Lung (tissue), 17 donors: ENCODE measurements at places on chromosomes 3 and 15. TPM values are rescaled to one million over a fixed set of nuclear protein-coding genes. Genes with fewer than 3 reads are reported as not detected.

- H3K27ac ChIP-seq = peak overlapping the region; percentile 43
- H3K36me3 ChIP-seq = peaks cover 52% of the 10 kb centered on the region
- H3K4me1 ChIP-seq = peaks cover 38% of the 10 kb centered on the region
- no peaks in the 10 kb centered on the region for H3K27me3 ChIP-seq
Observed at GRCh38 chr15:85688711-85689110, 106.0 kb downstream of the KLHL25 start.

DNA sequence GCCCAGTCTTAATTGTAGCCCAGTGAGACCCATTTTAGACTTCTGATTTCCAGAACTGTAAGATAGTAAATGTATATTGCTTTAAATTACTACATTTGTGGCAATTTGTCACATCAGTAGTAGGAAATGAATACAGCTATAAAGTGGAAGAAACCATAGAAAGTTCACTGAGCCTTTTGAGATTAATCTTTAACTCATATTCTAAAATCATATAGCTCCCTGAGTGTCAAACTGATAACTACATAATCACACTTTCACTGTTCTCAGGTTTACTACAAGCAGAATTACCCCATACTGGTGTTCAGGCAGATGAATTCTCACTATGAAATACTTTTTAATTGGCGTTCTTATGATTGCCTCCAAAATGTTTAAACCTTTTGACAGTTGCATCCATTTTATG is 42.8 kb downstream of the CNTN4 start:
- no peaks in the 10 kb centered on the region for H3K36me3 ChIP-seq
- no peaks in the 10 kb centered on the region for H3K27me3 ChIP-seq
- H3K4me3 ChIP-seq = no peak overlapping the region
- DNase-seq = no peak

Gene PARP9
- 57.0 TPM for polyA plus RNA-seq

DNA sequence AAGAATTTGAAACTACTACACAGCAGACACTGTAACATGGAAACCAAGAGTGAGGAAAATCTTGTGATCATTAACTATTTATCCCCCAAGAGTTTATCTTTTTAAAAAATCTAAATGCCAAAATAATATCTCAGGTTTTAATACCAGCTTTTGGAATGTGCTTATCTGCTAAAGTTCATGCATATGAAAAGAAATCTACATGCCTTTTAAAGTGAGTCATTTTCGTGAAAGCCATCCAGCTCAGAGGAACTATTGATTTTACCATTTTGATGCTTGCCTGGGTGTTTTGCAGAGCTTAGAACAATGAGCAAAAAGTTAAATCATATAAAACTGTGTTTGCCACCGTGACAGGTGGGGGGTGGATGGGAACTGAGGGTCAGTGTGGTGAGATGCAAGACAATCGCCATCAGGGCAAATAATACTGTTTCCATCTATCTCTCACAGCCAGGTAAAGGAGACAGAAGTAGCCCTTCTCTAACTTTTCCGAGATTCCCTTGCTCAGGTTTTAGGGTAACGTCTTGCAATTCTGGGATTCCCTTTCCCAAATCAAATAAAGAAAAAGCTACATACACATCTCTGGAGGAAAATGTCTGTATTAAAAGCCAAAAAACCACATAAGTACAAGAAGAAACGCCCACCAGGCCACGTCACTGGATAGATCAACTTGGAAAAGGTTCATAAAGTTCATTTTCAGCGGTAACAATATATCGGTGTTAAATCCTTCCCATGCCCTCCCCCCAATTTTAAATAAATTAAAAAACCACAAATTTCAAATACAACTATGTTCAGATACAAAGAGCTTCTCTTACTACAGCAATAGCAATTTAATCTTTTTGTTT is 2.0 kb downstream of the TMEM158 start:
- H3K27me3 ChIP-seq = peaks cover 6% of the 10 kb centered on the region
- no peak for DNase-seq
- H3K4me3 ChIP-seq = no peak overlapping the region
- no peaks in the 10 kb centered on the region for H3K4me1 ChIP-seq
- H3K27ac ChIP-seq = no peak overlapping the region
- no peaks in the 10 kb centered on the region for H3K36me3 ChIP-seq

DNA sequence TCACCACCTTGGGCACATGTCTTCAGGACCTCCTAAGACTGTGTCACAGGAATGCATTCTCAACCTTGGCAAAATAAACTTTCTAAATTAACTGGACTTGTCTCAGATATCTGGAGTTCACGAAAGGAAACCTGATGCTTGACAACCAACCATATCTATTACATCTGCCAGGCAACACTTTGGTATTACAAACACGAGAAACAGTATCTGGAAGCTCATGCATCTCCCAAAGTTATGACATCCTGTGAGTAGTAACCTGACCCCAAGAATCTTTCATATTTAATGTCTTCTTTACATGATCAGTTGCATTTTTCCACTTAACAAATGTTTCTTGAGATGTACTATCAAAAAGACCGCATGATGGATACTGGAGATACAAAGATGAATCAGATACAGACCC is 465.3 kb upstream of the AGTR1 start:
- no peak overlapping the region for H3K27ac ChIP-seq
- no peak overlapping the region for H3K4me3 ChIP-seq
- no peak for DNase-seq
- H3K4me1 ChIP-seq = peaks cover 18% of the 10 kb centered on the region
- no peaks in the 10 kb centered on the region for H3K27me3 ChIP-seq

GRCh38 chr3:33032938-33033337 is 64.0 kb downstream of the GLB1 start:
- H3K36me3 ChIP-seq = peaks cover 18% of the 10 kb centered on the region
- DNase-seq = no peak
- H3K27me3 ChIP-seq = no peaks in the 10 kb centered on the region

Gene ALDH1L1
- 2.3 TPM for polyA plus RNA-seq

DNA sequence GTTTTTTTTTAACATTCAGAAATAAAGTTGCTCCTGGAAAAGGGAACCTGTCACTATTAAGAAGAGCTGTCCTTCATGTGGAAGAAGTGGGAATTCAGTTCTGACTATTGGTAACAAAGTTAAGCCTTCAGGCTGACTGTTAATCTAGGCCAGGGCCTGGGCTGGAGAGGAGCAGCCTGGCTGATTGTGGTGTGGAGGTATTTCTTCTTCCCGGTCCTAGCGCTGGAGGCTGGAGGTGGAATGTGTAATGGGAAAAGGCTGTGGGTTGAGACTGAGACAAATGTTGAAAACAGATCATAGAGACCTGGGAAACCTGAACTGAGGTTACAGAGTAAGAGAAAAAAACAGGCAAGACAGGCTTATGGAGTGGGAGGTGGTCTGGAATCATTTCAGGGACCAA is 23.8 kb upstream of the SH3BP5 start:
- no peak overlapping the region for H3K27ac ChIP-seq
- DNase-seq = no peak
- no peaks in the 10 kb centered on the region for H3K4me1 ChIP-seq
- H3K4me3 ChIP-seq = no peak overlapping the region
- no peaks in the 10 kb centered on the region for H3K36me3 ChIP-seq
- no peaks in the 10 kb centered on the region for H3K27me3 ChIP-seq

DNA sequence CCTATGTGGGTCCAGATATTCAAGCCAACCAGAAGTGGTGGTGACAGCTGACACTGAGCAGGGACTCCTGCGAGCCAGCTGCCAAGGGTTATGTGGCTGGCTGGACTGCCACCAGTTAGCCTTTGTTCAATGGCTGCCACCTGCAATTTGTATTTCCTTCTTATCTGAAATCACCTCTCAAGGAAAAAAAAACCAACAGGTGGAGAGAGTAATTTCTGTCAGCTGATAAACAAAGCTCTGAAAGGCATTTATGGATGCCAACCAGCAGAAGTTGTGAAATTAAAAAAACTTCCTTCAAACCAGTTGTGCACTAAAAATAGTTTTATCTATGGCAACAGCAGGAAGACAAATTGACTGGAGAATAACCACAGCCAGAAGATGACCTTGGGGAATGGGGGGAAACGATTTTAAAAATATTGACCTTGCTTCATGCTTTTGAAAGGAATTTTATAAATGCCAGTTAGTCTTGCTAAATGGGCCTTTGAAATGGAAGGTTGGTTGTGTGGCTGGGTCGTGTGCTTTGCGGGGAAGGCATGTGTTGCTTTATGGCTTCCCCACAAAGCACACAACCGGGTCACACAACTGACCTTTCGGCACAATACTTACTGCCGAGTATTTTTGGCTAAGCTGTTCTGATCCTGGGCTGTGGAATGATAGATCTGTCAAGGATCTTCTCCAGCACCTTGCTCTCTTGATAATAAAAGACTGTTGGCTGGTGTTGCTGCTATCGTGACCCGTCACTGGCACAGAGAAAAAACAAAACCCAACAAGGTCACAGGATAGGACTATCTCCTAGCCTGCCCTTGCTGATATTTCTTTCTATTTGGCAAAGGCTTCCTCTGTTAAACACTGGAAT is 3.5 kb downstream of the MYZAP start:
- peaks cover 3% of the 10 kb centered on the region for H3K4me1 ChIP-seq
- no peak overlapping the region for H3K4me3 ChIP-seq
- H3K27ac ChIP-seq = peak overlapping the region; percentile 79
- H3K27me3 ChIP-seq = no peaks in the 10 kb centered on the region

GRCh38 chr15:55256281-55257011 is 33.2 kb downstream of the RAB27A start:
- no peak overlapping the region for H3K27ac ChIP-seq
- peaks cover 5% of the 10 kb centered on the region for H3K4me1 ChIP-seq
- no peaks in the 10 kb centered on the region for H3K36me3 ChIP-seq
- no peak for DNase-seq
- H3K4me3 ChIP-seq = no peak overlapping the region

Gene CHDH
- polyA plus RNA-seq = 2.8 TPM
